ENCODE measurements at places on chromosomes 2 and 18. TPM values are rescaled to one million over a fixed set of nuclear protein-coding genes. Genes with fewer than 3 reads are reported as not detected.

GRCh38 chr2:177064422-177064821, 148.2 kb upstream of the HNRNPA3 start:
- no peak for DNase-seq

ZSWIM2 gene
- 1.2 TPM for total RNA-seq

ZNF385B gene
- 18.4 TPM for total RNA-seq

- no peak for DNase-seq
Observed at GRCh38 chr2:120134263-120134662, 88.9 kb downstream of the TMEM185B start.

AGXT gene
- not detected for total RNA-seq

DNA sequence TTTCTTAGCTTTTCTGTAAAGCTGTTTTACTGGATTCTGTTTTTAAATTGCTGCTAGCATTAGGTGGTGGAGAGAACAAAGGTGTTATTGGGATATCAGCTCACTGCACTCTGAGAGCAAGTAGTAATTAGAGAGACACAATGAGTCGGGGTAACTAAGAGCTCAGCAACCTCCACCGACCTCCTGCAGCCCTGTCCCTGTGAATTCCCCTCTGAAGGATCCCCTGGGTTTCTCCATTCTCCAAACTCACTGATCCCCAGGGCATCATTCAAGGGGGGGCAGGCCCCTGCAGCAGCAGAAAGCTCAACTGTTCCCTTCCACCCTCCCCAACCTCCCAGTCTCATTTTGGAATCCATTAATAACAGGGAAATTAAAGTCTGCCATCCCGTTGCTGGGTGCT, 73.0 kb downstream of the MTCL1 start:
- no peak for DNase-seq

DNA sequence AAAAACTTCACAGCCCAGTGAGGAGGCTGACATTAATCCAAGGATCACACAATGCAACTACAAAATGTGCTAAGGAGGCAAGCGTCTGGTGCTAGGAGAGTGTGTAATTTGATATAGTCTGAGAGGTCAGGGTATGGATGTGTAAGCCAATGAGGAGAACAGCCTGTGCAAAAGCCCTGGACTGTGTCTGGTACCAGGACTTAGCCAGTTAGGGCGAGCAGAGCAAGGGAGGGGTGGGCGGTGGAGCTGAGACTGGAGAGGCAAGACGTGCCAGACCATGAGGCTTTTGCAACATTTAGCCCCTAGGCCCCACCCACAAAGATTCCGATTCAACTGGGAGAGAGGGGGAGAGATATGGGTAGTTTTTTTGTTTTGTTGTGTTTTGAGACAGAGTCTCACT, 33.5 kb upstream of the SPRED2 start:
- no peak for DNase-seq

DNA sequence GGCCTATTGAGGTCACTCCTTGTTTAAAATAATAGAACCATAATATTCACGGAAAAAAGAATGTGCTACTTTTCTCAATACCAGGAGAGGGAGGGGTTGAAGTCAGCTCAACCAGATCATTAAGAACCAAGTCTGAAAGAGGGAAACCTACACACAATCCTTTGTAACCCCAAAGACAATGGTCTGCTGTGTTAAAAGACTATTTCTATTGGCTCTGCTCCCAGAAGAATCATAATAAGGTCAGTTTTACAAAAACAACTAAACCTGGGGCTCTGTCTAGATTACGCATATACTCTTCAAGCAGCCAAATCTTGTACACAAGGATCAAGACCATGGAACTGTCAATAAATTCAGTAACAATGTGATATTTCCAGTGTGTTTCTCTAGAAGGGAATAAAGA, 177.2 kb upstream of the CRIM1 start:
- DNase-seq = no peak

- DNase-seq = no peak
Observed at GRCh38 chr2:176111309-176111663, 4.2 kb downstream of the HOXD11 start.

- no peak for DNase-seq
Observed at GRCh38 chr18:13889671-13890070, 25.7 kb downstream of the MC2R start.

GRCh38 chr18:42425025-42425424, 470.0 kb downstream of the PIK3C3 start:
- DNase-seq = no peak

DNA sequence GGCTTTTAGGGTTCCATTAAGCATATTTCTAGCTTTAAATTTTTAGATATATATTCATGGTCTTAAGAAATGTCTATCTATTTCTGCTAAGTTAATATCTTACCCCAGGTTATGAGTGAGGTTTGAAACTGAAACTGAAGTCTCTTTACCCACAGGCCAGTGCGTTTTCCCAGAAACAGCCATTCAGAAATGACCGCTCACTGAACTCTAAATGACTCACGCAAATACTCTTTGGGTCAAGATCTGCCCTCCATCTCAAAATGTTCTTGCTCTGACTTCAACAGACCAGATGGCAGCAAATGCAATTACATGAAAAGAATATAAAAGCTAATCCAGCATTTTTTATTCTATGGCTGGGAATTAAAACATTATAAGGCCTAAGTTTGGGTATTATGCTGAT, 315.2 kb downstream of the TDRD15 start:
- DNase-seq = no peak

GALNT5 gene
- total RNA-seq = 0.16 TPM

Data from occipital lobe (tissue), 3 donors.